NCI-H2029 (cell line): ENCODE measurements at places on chromosomes 5 and 9.
A peak's percentile ranks its signal among the peaks of the same experiment; 100 is the strongest.

- DNase-seq = no peak
Measured at GRCh38 chr5:30994902-30995301, 198.6 kb upstream of the CDH6 start.

GRCh38 chr5:126182971-126183695 is 240.1 kb upstream of the GRAMD2B start:
- no peak for DNase-seq

- DNase-seq = no peak
Measured at GRCh38 chr9:95776176-95776575, 99.3 kb upstream of the ERCC6L2 start.

- DNase-seq = no peak
Measured at GRCh38 chr5:107275333-107275732, 395.4 kb downstream of the EFNA5 start.

GRCh38 chr5:172835290-172835993 is 1.4 kb downstream of the ERGIC1 start:
- DNase-seq = no peak

- DNase-seq = no peak
Measured at GRCh38 chr9:98091735-98092612, 27.0 kb downstream of the TRIM14 start.

DNA sequence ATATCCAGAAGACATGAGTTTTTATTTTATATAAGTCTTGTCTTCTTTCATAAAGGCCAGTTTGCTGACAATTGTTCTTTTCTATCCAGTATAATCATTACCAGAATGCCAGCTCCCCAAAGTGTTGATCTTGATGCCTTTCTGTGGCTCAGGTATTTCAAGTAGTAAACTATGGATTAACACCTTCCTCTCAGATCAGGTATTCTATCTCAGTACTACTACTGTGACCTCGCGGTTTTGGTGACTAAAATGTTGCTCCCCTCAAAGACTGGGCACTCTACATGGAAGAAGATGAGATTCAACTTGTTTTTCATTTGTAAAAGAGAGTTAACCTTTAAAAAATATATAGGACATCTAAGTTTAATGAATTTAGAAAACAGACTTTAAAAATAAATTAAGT is 58.1 kb downstream of the GNG10 start:
- no peak for DNase-seq

DNA sequence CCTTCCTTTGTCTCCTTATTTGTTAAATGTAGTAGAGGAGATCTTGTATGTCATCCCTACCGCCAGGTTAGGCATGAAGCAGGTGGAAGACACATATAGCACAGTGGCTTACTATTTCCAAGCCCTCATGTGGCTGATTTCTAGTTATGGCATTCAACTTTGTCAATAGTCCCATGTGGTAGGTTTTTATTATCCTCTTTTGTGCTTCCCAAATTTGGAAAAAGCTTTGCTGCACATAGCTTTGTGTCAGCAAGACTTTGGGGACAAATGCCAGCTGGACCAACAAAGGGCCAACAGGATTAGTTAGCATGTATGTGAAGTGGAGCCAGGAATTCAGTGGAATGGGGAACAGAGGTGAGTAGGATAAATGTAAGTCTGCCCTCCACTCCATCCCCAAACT is 276.3 kb downstream of the PSAT1 start:
- DNase-seq = no peak

DNA sequence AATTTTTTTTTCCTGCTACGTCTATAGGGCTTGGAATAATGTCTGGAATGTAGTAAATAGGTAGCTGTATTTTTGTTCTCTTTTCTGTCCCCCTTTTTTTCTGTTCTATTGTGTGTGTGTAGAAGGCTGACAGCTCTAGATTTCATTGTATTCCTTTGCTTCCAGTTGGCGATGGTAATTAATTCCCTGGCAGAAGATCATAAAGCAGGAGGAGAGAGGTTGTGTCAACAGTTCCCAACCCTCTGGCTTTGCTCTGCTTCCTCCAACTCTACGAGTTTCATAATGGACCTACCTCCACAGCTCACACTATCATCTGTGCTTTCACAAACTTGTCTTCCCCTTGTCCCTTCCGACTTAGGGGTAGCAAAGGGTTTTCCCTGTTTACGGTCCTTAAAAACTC is 117.9 kb upstream of the CDH18 start:
- peak; percentile 64 for DNase-seq

GRCh38 chr5:16383544-16384052 is 82.0 kb downstream of the ZNF622 start:
- no peak for DNase-seq

- no peak for DNase-seq
Measured at GRCh38 chr9:122016309-122016708, 76.8 kb downstream of the TTLL11 start.

GRCh38 chr9:6758248-6758497 is 400 bp downstream of the KDM4C start:
- DNase-seq = no peak

DNA sequence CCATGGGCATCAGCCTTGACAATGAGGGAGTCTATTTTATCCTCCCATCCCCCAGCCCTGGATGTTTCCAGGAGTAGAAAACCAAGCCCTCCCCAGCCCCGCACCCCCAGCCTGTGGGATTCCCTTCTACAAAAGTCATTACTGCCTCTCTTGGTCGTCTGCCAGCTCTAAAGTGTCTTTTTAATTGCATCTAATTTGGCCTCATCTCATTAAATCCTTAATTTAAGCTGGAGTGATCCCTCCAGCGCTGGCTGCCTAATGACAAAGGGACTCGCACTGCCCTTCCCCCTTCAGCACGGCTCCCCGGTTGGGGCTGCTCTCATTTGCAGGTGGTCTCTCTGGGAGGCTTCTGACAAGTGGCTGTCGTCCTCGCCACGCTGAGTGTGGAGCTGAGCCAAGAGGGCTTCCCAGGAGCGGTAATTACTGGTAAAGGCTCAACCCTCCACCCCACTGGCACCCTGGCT is 107.9 kb upstream of the ALDH1B1 start:
- peak; percentile 70 for DNase-seq

- DNase-seq = no peak
Measured at GRCh38 chr5:171207256-171207847, 101.7 kb upstream of the TLX3 start.
